Stimulated activated naive CD8-positive, alpha-beta T cell treated with anti-CD3 and anti-CD28 coated beads, Interleukin-15, amount 100 ng/mL, for 72 hours (primary cell): ENCODE measurements at places on chromosomes 4 and X.
A peak's percentile ranks its signal among the peaks of the same experiment; 100 is the strongest.

DNA sequence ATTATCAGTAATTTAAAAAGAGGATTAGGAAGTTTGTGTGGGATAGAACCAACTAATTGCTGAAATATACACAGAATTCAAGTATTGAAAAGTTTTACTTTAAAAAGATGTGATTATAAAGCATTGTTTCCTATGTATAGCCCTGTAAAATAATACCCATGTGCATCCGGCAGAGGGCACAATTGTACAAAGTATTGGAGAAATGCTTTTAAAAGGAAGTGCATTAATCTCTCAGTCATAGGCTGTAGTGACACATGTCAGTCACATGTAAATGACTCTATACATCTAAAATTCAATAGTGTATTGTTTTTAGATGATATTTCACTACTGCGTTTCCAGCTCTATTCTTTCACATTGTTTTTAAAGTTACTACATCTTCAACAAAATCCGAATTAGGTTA, 9.7 kb upstream of the GEMIN8 start:
- peak; percentile 38 for DNase-seq

DNA sequence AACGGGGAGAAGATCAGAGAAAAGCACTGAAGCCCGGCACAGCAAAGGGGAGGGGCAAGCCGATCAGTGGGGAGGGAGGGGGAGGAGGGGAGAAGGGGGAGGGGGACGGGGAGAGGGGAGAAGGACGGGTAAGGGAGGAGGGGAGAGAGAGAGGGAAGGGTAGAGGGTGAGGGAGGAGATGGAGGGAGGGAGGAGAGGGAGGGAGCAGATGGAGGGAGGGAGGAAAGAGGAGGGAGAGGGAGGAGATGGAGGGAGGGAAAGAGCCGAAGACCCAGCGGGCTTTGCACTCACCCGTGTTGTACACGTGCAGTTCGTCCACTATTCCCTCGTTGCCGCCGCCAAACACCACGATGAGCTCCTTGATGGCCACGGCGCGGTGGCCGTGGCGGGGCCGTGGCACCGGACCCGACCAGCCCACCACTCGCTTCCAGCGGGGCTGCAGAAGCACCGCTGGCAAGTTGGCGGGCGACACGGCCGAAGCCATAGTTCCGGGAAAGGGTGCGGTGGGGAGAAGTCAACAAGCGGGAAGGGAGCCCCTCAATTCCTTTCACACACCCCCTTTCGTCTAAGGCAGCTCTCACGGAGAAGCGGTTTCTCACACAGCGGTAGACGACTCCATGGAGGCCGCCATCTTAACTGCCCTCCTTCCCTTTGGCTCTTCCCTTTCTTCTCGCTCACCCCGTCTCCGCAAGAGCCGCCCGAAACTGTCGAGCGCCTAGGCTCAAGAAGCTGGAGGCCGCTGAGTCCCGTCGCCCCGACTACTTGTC, 1.1 kb downstream of the HCFC1 start:
- DNase-seq = peak; percentile 27

GRCh38 chr4:42344309-42344708, 53.0 kb upstream of the SHISA3 start:
- no peak for DNase-seq

- DNase-seq = no peak
Measured at GRCh38 chrX:53211391-53211978, 13.5 kb downstream of the KDM5C start.

DNA sequence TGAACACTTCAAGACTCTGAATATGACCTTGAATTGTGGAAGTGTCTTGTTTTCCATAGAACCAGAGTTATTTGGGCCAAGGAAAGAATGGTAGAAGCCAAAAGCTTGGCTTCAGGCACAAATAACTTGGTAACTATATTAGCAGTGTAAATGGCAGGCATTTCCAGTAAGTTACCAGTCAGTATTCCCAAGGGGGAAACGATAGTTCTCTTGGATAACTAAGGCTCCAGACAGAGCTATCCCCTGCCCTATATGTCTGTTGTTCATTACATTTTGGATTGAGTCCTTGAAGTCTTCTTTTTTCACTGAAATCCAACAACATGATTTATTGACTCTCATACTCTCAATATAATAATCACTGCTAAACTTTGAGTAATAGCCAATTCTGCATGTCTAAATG, 364.1 kb downstream of the MAGEB5 start:
- no peak for DNase-seq

GRCh38 chr4:76723924-76724323, 174.0 kb downstream of the SOWAHB start:
- no peak for DNase-seq

DNA sequence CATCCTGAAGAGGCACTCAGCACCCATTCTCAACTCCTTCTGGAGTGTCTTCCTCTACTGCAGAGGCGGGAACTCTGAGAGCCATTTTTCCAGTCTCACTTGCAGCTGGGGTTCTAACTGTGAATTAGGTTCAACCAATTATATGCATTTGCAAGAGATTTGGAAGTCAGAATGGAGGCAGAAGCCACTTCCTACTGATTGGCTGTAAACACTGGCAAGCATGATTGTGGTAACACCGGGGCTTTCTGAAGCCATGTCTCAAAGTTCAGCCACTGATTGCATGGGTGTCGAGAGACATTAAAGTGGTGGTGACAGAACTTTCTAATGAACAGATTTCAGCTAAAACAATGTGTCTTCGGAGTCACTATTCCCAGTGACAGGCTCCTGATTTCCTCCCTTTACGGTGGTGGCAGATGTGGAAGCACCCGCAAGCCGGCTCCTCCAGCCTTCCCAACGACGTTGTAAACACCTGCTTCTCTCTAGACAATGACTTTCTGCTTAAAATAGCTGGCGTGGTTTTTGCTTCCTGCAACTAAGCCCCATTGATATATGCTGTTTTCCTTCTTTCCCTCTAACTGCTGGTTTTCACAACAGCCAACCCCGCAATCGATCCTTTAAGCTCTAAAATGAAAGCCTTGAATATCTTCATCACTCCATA, 92.0 kb downstream of the IRF2 start:
- peak; percentile 25 for DNase-seq

DNA sequence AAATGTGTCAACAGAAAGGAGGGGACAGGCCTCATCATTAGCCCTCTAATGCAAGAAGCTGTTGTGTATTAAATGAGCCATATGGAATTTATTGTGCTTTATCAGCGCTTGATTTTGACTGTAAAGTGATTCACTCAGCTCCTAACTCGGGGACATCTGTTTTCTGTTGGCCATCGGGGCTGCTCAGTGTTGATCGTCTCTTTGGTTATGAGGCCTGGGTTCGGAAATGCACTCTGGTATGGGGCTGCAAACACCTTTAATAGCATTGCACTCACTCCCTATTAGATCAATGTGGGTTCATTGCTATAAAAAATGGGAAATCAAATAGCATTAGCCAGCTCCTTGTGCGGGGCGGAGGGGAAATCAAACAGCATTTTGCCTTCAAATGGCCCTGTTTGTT, 6.4 kb downstream of the ARX start:
- DNase-seq = no peak

- no peak for DNase-seq
Measured at GRCh38 chrX:87664381-87664780, 146.8 kb downstream of the KLHL4 start.

DNA sequence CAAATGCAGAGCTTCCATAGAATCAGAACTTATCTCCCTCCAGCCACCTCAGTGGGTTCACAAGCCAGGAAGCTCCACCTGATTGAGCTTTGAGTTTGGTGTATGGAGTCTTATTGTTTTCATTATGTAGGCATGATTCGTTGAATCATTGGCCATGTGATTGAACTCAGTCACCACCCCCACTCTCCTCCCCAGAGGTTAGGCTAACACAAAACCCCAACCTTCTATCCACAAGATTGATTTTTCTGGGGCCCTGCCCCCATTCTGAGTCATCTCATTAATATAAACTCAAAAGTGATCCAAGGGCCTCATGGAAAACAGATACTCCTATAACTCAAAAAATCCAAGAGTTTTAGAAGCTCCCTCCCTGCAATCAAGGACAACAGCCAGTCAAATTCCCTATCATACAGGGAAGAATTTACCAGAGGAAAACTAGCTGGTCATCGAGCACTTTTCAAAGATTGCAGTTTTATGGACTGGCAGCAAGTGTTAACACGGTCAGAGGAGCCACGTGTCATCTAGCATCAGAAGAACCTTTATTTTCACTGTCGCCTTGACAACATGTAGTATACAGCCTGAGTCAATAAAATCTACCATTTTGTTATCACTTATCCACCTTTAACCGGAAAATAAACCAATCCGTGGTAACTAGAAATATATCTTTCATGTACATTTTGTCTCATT, 35.9 kb upstream of the GUCY1B1 start:
- DNase-seq = no peak

DNA sequence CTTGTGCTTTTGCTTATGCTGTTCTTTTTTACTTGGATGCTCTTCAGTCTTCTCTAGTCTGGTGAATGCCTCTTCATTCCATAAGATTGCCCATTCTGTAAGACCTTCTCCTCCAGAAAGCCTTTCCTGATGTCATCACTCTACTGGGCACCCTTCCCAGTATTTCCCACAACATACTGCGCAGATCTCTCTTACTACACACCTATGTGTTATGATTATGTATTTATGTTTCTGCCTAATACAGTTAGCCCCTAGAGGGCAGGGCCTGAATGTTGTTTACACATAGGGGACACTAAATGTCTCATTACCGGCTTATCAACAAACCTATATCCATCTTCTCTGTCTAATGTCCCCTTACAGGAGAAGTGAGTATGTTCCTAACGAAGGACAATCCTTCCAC, 21.1 kb downstream of the AIFM1 start:
- no peak for DNase-seq

- no peak for DNase-seq
Measured at GRCh38 chrX:151402719-151403390, 5.8 kb downstream of the VMA21 start.

- no peak for DNase-seq
Measured at GRCh38 chrX:109264878-109265277, 217.0 kb downstream of the GUCY2F start.

DNA sequence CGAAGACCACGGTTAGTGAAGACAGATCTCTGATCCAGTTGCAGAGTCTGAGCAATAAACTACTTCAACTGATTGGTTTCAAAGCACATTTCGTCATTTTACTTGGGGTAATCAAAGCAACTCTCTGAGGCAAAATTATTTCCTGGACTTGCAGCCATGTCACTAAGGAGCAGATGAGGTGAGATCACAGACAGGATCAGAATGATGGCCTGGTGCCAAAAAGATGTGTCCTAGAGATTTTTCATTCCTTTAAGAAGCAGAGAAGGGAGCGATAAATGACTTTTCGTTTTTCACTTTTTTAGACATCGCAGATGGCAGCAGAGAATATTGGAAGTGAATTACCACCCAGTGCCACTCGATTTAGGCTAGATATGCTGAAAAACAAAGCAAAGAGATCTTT, 83.9 kb downstream of the PTTG2 start:
- DNase-seq = no peak

- peak; percentile 8 for DNase-seq
Measured at GRCh38 chrX:42090395-42090794, 167.0 kb upstream of the CASK start.

GRCh38 chrX:9539605-9540387, 74.9 kb downstream of the TBL1X start:
- DNase-seq = no peak

- peak; percentile 35 for DNase-seq
Measured at GRCh38 chr4:184860018-184860779, 34.4 kb upstream of the ACSL1 start.

GRCh38 chrX:72021975-72022374, 109.7 kb downstream of the RTL5 start:
- no peak for DNase-seq

DNA sequence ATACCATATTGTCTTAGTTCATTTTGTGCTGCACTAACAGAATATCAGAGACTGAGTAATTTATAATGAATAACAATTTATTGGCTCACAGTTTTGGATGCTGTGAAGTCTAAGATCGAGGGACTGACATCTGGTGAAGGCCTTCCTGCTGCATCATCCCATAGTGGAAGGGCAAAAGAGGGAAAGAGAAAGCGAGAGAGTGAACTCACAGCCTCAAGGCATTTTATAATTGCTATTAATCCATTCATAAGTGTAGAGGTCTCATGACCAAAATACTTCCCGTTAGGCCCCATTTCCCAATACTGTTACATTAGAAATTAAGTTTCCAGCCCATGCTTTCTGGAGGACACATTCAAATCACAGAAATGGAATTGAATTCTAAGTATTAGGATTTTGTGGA, 554.4 kb downstream of the TRAM1L1 start:
- no peak for DNase-seq

DNA sequence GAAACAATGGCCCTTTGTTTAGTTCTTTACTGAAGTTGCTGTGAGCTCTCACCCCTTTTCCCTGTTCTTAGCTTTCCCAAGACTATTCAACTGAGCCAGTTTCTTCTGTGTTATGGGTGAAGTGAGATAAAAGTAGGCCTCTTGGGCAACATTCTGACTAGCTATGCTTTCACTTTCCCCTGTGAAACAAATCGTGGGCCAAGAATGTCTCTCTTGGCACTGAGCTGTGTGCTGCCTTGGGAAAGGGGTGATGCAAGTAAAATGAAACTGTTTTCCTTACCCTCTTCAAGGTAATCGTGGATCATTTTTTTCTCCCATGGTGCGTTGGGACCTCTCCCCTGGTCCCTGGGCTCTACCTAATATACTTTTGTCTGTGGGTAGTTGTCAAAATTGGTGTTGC, 653.9 kb upstream of the MAGEB2 start:
- DNase-seq = no peak

DNA sequence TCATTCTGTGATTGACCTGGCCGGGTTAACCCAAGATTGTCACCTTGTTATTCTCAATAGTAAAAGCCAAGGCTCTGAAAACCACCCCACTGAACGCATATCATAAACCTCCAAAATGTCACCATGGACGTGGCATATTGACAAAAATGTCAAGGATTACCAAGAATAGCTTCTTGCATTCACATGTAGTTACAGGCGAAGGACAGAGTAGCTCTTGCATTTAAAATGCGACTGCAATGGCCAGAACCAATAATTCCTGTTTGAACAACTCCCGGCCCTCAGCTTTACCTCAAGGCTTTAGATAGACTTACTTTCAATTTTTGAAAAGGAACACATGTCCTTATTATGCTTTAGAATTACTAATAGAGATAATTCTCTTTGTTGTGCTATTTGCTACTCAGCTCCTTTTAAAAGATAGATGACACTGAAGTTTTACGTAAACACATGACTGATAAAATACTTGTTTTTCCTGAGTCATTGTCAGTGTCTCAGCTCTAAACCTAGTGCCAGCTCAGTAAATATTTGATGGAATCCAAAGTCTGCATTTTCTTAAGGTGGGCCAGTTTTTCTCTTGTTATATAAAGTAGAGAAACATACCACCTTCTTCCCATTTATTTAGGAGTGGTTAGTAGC, 66.3 kb downstream of the CLDN34 start:
- no peak for DNase-seq

DNA sequence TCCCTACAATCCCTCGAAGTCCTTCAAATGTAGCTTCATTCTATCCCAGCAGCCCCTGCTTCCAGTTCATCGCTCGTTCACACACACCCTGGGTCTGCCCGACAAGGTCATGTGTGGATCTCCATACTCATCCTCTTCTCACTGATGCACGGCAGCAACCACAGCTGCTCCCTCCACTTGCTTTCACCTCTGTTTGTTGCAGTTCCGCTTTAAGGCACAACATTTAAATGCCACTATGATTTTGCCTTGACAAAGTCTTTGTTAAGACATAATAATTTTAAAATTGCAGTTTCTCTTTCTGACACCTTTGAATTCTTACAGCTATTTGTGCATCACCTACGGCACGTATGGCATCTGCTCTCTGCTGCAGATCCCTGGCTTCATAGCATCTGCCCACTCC, 1.8 kb downstream of the ODAPH start:
- no peak for DNase-seq
